AG09319 (cell line): ENCODE measurements at places on chromosomes 11 and 22.
A peak's percentile ranks its signal among the peaks of the same experiment; 100 is the strongest.

- no peak for DNase-seq
Observed at GRCh38 chr11:7690648-7691047, 15.6 kb downstream of the OVCH2 start.

GRCh38 chr11:15972838-15973237, 383.5 kb downstream of the SOX6 start:
- no peak for DNase-seq

DNA sequence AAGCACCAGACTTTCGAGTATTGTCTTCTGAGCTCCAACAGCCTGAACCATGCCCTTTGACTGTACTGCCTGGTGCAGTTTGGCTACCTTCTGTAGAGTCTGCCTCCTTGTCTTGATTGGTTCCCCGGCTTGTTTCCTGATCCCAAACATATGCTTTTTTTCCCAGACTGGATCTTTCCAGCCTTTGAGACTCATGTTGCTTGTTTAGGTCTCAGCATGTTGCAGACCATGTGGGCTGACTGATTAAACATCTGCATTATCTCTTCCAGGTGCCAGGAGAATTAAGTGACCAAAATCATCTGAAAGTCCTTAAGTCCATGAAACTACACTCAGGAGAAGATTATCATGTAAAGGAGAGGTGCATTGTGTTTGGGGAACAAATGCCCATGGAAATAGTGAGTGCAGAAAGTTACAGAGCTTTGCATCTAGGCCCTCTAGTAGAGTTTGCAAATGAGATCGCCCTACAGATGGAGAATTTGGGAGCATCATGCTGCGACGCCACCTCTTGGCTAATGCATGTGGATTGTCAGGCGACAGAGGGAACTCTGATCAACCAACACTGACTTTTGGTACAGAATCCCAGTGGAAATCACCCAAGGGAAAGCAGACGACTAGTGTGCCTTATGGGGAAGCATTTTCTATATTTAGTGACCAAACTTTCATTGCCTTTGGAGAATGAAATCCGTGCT, 188.8 kb downstream of the BLID start:
- no peak for DNase-seq

GRCh38 chr22:27149921-27150543, 492.6 kb downstream of the MIAT start:
- no peak for DNase-seq

DNA sequence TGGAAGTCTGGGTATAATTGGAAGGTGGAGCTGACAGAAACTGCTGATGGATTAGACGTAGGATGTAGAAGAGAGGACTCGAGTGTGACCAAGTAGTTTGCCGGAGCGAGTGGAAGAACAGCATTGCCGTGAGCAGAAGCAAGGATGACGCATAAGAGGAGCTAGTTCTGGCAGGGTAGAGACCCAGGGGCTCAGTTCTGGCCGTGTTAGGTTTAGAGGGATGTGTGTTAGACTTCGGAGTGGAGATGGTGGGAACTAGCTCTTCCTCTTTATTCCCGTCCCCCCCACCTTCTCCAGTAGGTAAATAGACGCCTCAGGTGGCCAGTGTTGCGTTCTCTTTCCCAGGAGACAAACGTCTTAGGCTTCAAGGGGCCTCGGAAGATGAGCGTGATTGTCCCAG, 19.1 kb downstream of the TUB start:
- DNase-seq: no peak

DNA sequence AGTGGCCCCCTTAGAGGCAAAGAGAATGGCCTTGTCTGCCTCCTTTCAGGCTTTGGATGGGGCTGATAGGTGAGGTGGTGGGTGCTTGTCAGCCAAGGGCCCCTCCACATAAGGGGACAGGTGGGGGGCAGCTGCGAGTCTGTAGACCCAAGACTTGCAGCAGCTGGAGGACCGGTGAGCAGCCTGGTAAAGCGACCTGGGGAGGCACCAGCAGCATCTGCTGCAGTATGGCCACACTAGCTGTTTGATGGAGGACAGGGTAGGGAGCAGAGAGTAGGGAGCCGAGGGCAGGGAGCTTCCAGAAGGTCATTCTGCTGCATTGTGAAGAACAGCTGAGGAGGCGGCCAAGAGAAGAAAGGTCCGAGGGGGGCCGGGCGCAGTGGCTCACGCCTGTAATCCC, 16.8 kb upstream of the MRTFA start:
- no peak for DNase-seq

- no peak for DNase-seq
Observed at GRCh38 chr22:49676230-49676629, 151.4 kb downstream of the BRD1 start.

GRCh38 chr22:27407369-27407985, 394.1 kb downstream of the MN1 start:
- no peak for DNase-seq

DNA sequence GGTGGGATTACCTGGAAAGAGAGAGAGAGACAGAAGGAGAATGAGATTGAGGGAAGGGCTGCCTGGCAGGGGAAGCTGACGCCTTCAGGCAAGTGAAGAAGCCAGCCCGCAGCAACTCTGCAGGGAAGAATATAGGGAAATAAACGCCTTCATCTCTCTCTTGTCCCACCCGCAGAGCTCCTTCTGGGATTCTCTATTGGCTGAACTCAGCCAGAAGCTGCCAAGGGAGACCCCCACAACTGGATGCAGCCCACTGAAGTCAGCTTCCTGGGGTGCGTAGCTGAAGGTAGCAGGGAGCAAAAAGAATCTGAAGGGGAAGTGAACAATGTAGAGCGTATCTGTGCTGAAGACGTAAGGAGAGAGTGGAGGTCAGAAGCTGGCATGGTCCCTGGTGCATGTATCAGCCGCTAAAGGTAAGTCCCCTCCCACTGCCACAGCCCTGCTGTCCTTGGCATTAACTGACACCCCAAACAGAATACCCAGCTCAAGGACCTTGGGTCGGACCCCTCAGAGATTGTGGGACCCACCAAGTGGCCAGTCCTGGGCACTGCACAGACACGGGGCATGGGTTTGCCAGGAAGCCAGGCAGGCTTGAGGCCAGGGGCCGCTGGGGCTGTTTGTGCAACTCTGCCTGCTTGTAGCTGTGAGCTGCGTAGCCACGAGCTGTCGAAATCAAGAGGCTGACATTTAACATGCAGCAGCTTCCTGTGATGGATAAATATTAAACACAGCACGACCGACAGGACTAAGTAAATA, 469.9 kb downstream of the MN1 start:
- no peak for DNase-seq

DNA sequence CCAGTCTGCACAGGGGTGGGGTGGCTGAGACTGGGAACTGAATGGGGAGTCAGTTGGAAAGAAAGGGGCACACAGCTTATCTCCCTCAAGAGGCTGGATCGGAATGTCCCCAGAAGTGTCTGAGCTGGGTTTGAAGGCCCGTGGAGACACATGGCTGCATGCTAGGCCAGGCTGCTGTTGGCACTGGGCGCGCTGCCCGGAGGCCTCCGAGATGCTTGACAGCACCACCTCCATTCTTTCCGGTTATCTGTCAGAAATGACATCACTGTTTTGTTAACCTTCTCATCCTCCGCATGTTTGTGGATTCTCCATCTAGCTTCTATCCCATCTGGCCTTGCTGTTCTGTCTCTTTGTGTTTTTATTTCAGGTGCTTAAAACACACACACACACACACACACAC, 85.5 kb downstream of the APIP start:
- no peak for DNase-seq

DNA sequence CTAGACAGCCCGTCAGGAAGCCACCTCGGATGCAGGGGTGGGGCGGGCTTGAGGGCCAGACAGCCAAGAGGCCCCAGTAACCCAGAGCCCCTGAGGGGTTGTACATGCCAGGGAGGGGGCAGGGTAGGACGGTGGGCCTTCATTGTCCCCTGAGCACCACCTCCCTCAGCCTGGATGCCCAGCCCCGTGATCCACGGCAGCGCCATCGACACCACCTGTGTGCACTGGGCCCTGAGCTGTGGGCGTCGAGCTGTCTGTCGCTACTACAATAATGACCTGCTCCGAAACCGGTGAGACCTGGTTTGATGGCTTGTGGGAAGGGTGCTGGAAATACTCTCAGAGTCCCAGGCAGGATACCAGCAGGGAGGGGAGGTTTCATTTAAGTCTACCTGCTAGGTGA, 37.4 kb upstream of the TPBGL start:
- no peak for DNase-seq

GRCh38 chr11:5625281-5625680, 480 bp downstream of the TRIM34 start:
- no peak for DNase-seq

GRCh38 chr11:98104249-98104648, 916.5 kb upstream of the CNTN5 start:
- no peak for DNase-seq

DNA sequence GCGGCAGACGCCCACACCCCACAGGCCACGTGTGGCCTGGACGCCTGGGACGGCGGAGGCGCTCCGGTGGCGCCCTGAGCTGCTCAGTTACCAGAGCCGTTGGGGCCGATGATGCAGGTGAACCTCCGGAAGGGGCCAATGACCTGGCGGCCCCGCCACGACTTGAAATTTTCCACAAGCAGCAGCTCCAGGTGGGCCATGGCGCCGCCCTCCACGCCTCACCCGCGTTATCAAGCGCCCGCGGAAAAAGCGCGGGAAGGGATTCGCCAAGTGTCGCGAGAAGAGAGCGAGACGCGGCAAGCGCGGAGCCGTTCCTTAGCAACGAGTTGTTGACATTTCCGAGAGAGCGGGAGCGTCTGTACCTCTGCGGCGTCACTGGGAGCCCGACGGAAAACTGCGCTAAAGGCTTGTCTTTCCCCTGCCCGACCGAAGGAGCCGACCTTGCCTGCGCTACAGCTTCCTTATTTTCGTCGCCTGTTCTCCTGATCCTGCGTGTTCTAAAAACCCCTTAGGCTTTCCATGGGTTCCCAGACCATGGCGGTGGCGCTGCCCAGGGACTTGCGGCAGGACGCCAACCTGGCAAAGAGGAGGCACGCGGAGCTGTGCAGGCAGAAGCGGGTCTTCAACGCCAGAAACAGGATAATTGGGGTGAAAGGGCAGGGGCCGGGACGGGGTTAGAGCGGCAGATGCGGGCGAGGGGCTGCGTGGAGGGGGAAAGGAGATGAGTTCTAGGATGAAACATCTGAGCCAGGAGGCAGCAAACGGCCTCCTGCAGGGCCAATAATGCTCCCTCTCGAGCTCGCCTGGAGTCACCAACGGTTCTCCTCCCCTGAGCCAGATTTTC, at the start of the genes RIBC2 and SMC1B:
TSS of gene RIBC2 (plus strand) at position 326 of the 844 bp plus-strand sequence. CDS start at position 520, 194 bp downstream.
TSS of gene SMC1B (minus strand) at position 232 of the 844 bp plus-strand sequence. CDS start at position 200, 32 bp downstream.
- DNase-seq: peak; percentile 25

- no peak for DNase-seq
Observed at GRCh38 chr11:72030472-72031045, 31.9 kb downstream of the IL18BP start.

- DNase-seq: peak; percentile 8
Observed at GRCh38 chr11:115616971-115617370, 112.8 kb upstream of the CADM1 start.

DNA sequence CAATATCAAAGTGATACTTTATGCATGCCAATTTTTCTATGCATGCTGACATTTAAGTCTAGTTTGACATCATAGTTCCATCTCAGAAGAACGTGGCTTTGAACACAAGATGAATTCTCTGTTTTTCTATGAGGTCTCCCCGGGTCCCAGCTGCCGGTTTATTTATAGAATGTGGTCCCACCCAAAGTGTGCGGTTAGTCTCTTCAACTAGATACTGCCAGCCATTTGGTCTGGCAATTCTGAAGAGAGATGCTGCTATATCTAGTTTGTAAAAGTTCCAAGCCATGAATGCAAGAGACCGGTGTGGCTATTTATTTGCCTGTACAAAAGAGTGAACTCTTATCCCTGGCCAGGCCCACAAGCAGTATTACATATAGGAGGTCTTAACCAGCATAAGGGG, 9.2 kb downstream of the OR5A2 start:
- DNase-seq: no peak

- DNase-seq: no peak
Observed at GRCh38 chr11:126165311-126165720, 46.1 kb downstream of the RPUSD4 start.

DNA sequence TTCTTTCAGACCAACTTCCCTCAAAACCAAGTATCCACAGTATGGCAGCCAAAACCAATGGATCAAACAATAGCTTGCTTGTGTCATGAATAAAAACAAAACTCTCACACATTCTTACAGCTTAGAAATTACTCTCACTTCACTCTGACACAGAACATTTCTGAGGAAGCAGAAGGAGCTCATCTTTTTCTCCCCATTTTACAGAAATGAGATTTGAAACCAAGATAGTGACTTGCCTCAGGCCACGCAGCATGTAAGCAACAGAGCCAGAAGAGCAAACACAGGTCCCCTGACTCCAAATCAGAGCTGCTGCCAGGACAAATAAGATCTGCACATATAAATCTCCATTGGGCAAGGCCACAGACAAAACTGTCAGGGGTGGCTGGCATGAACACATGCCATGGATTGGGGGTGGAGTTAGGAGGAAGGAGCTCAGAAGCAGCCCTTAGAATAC, 64.8 kb downstream of the RAB30 start:
- no peak for DNase-seq

- DNase-seq: no peak
Observed at GRCh38 chr11:128857341-128857740, 9.8 kb downstream of the KCNJ1 start.

DNA sequence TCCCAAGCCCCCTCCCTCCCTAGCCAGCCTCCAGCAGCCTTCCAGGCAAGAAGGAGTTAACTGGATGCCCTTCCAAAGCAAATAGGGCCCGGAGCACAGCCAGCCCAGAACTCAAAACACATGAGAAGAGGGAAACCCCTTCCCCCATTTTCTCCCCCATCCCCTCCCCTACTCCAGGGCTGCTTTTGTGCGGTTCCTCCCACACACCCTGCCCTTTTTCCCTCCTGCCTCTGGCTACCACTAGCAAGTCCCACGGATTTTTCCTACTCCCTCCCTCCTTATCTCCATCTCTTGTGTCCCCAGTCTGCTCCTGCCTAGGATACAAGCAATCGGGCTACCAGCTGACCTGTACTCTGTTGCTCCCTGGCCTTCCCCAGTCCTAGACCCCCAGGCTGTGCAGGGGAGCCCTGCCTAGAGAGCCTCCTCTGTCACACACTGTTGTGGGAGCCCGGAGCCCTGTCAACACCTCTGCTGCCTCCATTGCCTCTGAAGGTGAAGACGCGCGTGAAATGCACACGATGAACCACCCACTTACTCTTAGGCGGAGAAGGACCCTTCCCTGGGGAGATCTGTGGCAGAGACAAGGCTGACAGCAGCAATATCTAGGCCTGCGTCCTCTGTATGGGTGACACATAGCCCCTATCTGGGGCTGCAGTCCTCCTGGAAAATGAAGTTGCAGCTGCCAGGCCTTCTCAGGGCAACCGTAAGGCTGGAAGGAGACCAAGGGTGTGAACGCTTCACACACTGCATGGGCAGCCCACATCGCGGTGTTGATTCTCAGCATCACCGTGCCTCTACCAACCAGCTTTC, 282.8 kb downstream of the MN1 start:
- DNase-seq: no peak

- DNase-seq: no peak
Observed at GRCh38 chr11:124788521-124788920, 11.7 kb downstream of the MSANTD2 start.

- no peak for DNase-seq
Observed at GRCh38 chr11:87295237-87295636, 257.5 kb downstream of the TMEM135 start.

- peak; percentile 15 for DNase-seq
Observed at GRCh38 chr11:1693327-1694063, 3.5 kb upstream of the KRTAP5-6 start.
